ENCODE measurements at places on chromosomes 1 and 21.

DNA sequence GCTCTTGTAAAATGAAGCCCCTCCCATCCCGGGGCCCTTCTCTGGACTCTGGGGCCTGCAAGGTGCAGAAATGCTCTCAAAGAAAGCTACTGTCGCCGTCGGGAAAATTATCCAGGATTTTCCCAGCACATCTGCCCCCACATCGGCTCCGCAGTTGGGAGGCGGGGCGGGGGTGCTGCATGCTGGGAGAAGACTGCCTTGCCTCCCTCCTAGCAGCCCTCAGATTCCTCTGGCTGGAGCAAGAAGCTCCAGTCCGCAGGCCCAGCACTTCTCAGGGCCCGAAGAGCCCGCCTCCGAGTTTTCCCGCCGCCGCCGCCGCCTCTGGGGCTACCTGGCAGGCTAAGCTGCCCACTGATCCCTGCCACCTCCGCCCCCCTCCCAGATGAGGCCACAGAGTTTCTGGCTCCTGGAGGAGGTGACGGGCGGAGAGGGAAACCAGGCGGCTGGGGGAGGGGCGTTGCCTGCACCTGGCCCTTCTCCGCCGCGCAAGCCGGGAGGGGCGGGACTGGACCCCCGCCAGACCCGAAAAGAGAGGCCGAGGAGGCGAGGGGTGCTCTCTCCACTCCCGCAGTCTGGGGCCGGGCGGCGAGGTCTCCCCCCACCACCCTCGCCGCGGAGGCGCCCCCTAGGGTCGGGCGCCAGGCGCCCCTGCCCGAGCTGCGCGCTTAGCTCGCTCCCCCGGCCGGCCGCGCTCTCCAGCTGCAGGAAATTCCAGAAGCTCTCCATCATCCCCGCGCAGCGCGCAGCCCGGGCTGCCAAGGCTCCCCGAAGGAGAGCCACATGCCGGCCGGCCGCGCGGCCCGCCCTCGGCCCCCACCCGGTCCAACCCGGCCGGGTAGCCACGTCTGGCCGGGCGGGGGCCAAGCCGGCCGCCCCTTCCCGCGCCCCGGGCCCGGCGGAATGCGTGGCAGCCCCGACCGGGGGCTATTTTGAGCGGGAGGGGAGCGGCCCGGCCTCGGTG is 28.8 kb downstream of the AHDC1 start:
- peak; percentile 62 for DNase-seq

DNA sequence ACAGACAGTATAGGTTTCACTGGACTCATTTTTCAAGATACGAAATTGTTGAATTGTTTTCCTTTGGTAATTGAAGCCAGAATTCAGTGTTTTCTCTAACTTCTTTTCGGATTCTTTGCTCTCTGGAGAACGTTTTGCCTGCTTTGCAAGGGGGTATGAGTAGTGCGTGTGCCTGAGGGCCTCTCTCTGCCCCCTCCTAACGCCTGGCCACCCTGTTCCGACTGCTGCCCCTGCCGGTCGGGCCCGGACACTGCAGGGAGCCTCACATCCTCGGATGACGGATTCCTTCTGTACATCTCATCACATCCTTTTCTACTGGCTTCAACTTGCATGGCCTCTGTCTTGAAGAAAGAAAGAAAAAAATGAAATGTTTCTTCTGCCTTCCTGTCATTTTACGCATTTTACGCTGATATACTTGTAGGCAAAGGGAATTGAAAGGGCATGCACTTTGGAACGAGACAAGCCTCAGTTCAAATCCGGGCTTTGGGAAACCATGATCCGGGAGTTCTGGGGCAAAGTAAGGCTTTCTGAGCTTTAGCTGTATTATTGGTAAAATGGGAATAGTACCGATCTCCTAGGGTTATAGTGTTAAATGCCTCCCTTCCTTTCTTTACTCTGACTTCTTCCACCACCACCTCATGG is 65.1 kb downstream of the DISC1 start:
- no peak for DNase-seq

- DNase-seq = no peak
Measured at GRCh38 chr1:168913711-168914463, 184.9 kb upstream of the DPT start.

DNA sequence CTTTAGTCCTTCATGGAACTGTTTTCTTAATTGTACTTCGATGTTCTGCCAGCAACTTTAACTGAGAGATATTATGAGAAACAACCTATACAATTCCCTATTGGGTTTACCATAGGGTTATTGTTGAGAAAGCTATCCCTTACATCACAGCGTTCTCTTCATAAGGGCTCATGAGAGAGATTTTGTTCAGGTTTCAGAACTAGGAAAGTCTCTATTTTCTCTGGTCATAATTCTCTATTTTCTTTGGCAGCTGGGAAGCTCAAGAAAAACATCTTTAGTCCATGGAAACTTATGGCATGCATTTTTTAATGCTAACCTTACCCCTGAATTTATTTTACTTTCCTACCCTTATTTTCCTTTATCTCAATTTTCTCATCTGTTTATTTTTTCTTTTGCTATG is 38.2 kb downstream of the NMNAT2 start:
- DNase-seq = no peak

- peak; percentile 40 for DNase-seq
Measured at GRCh38 chr1:180173952-180174351, 19.3 kb downstream of the QSOX1 start.

GRCh38 chr1:43522776-43523480 is 7.8 kb upstream of the PTPRF start:
- DNase-seq = no peak

GRCh38 chr1:204660509-204660908 is 25.0 kb downstream of the LRRN2 start:
- no peak for DNase-seq

- DNase-seq = peak; percentile 9
Measured at GRCh38 chr1:81802707-81803430, 2.1 kb downstream of the ADGRL2 start.

- DNase-seq = no peak
Measured at GRCh38 chr1:231494439-231495110, 33.9 kb upstream of the TSNAX start.

DNA sequence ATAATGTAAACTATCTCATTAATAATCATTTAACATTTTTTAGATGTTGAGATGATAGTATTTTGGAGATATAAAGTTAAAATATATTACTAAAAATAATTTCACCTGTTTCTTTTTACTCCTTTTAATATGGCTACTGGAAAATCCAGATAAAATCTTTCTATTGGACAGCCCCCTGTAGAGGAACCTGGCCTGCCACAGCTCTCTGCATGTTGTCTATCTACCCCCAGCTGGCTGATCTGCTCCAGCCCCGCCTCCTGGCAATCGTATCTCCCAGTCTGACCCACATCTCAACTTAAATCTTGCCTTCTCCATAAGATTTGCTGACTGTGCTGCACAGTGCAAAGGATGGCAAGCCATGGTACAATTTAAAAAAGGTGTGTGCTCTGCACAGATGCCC is 182.8 kb downstream of the SIPA1L2 start:
- no peak for DNase-seq

DNA sequence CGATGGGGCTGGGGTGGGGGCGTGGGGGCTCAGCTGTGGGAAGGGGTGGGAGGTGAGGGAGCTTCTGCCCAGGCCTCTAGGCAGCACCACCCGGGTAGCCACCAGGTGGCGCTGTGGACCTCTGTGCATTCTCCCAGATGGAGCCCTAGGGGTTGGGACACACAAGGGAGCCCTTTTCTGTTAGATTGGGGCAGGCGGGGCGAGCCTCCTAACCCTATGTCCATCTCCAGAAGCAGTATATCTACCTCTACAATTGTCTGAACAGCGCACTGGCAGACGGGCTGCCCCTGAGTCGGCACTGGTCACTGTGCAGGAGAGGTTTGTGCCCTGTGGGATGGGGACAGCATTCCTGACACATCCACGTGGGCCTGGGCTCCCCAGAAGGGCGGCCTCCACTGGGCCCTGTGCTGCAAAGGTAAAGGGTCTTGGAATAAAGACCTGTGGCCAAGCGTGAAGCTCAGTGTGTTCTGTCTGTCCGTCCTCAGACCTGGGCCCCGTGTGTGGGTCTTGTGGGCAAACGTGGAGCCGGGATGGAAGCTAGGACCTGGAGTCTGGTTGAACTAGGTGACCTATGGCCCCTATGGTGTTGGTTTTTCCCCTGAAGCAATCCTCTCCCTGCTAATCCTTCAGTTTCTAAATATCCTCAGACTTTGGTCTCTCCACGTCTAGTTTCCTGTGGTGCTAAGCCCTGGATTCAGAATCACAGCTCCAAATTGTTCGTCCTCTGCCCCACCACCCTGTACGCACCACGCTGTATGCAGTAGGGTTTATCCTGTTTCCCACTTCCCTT is 4.4 kb upstream of the LGR6 start:
- peak; percentile 14 for DNase-seq

DNA sequence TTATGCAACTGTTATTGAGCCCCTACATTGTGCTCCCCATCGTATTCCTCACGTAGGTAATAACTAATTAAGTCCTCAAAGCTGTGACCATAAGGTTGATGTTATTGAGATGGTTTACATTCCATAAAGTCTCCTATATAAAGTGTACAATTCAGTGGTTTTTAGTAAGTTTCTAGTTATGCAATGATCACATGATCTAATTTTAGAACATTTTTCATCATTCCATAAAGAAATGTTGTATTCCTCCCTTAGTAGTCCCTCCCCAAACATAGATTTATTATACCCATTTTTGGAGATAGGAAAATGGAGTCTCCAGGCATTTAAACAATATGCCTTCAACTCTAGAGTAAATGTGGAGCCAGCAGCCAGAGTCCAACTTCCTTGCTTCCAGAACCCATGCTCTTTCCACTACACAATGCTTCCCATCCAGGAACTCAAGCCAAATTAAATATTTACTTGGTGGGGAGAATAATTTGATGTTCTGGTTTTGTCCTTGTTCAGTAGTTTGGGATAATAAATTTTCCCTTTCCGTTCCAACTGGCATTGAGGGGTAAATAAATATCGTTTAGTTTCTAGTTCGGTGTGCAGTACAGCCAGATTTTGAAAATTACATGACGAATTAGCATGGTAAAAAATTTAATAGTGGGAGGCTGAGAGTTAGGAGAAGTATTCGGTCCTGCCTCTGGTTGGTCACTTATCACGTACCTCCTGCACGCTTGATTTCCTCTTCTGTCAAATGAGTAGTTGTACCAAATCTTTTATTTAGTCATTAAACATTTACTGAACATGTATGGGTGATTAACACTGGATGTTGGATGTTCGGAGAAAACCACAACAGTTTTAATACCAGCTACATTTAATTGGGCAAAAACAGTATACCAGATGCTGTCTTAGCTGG is 66.3 kb downstream of the CACHD1 start:
- no peak for DNase-seq

DNA sequence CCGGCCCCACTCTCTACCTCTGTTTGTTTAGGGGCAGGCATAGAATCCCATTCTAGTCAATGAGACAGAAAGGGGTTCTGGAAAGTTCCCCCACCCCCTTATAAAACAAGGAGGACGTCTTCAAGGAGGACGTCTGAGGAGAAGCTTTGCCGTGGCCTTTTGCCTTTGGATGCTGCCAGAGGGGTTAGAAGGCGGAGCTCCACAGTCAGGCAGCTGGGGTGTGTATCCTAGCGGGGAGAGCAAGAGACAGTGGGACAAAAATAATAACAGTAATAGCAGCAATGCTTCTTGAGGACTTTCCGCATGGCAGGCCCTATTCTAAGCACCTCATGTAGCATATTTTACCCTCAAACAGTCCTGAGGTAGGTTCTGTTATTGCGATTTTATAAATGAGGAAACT is 48.2 kb upstream of the TENT5B start:
- no peak for DNase-seq

DNA sequence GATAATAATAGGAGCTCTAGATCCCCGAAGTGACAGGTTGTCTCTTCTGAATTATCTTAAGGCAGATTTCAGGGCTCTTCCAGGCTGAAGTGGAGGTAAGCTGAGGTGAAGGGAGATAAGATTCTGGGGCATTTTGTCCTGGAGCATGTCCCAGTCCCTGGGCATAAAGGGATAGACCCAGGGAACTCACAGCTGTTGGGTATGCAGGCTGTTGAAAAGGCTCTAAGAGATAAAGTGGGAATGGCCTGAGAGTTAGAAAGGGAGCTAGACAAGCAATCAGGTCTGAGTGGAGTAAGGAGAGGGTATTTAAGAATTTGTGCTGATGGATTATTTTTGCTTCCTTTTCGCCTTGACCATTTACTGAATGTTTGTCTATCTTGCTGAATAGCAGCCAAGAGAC is 123.7 kb downstream of the NOS1AP start:
- DNase-seq = no peak

DNA sequence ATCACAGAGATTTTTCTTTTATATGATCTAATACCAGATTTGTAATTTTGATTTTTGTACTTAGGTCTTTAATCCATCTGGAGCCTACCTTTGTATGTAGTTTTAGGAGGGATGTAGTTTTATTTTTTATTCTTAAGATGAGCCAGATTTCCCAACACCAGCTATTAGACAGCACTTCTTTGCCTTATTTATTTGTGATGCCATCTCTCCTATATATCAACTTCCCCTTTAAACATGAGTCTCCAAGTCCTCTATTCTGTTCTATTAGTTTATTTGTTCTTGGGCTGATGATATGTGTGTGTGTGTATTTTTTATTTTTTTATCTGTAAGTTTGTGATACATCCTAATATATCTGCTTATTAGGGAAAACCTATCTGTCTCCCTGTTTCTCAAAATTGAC is 94.2 kb downstream of the PHTF1 start:
- DNase-seq = no peak

- DNase-seq = no peak
Measured at GRCh38 chr1:151611288-151611790, 511 bp upstream of the SNX27 start.

Measured in nucleus accumbens (tissue), 56 donors.